ENCODE measurements at places on chromosomes 6 and 20. TPM values are rescaled to one million over a fixed set of nuclear protein-coding genes. Genes with fewer than 3 reads are reported as not detected.

CST8 gene
- total RNA-seq, result not detected

- DNase-seq, result no peak
- H3K4me1 ChIP-seq, result no peaks in the 10 kb centered on the region
- no peak overlapping the region for H3K4me3 ChIP-seq
- H3K27ac ChIP-seq, result no peak overlapping the region
- H3K27me3 ChIP-seq, result no peaks in the 10 kb centered on the region
These were observed 221.8 kb downstream of the ANKRD60 start for GRCh38 chr20:58006346-58007316.

DNA sequence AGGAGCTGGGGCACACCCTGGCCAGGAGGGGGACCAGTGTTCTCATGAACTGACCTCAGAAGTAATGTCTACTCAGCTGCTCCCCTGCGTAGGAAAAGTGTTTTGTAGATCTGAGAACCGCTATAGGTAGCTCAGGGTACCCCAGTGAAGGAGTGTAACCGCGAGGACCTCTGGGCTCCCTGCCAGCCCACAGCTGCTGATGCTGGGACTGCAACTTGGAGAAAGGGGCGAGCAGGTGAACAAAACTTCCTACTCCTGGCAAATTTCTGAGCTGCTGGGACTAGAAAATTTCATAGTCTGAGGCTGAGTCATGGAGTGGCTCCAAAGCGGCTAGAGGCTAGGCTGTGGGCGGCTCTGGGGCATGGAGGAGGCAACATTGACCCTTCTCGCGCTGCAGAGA, 51.9 kb downstream of the PYGB start:
- H3K27ac ChIP-seq, result peak overlapping the region; percentile 14
- no peak overlapping the region for H3K4me3 ChIP-seq
- peaks cover 22% of the 10 kb centered on the region for H3K4me1 ChIP-seq
- no peak for DNase-seq

- peaks cover 52% of the 10 kb centered on the region for H3K4me1 ChIP-seq
- no peak overlapping the region for H3K4me3 ChIP-seq
- H3K36me3 ChIP-seq, result peaks cover 7% of the 10 kb centered on the region
- H3K27me3 ChIP-seq, result no peaks in the 10 kb centered on the region
These were observed 6.6 kb downstream of the APOBEC2 start for GRCh38 chr6:41059556-41059955.

DNA sequence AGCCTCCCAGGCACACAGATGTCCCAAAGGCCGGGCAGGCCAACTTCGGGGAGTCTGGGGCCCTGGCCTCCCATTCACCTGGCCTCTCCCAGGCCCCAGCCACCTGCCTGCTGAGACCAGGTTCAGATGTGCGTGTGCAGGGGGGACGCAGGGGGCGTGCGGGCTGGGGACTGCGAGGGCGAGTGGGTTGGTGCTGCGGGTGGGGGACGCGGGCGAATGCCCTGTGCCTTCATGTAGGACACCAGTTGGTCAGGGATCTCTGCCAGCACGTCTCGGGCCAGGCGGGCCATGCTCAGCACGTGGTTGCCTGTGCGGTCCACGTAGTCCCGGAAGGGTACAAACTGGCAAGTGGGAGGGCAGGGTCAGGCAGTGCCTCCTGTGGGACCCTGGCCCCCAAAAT, 44.5 kb downstream of the RAB44 start:
- H3K36me3 ChIP-seq, result no peaks in the 10 kb centered on the region
- no peak overlapping the region for H3K4me3 ChIP-seq
- no peaks in the 10 kb centered on the region for H3K27me3 ChIP-seq
- no peak overlapping the region for H3K27ac ChIP-seq
- H3K4me1 ChIP-seq, result no peaks in the 10 kb centered on the region

All from sigmoid colon (tissue), 7 donors.